ENCODE measurements at places on chromosomes 6 and 20.

- no peak for DNase-seq
Measured at GRCh38 chr20:64001607-64002011, 20.7 kb downstream of the PRPF6 start.

DNA sequence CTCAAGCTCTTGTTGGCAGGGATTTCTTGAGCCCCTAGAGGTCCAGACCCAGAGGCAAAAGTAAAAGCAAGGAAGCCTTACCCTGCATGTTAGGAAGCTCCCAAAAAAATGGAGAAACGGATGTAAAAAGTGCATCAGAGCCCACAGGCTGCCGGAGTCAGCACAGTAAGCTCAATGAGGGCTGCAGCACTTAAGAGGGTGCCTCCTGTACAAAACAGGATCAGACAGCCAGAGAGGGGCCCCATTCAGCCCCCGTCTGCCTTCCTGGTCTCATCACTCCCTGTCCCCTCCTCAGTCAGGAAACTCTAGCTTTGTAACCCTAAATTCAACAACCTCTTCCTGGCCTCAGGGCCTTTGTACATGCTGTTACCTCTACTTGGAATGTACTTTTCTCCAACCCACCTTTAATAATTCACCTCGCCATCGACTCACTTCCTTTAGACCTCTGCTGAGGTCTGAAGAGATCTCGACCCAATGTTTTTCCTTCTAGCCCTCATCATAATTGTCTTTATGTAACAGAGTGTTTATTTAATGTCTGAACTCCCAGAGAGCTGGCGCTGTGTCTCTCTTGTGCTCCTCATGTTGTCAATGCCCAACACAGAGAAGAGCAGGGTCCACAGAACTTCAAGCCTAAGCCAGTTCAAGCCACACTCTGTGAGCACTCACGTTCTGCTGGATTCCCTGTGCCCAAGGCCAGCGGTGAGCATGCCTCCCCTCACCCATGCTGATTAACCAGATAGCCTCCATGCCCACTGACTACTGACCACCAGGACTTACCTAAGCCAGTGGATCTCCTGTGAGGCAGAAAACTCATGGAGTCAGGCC is 2.8 kb upstream of the PLCG1 start:
- DNase-seq, result no peak

DNA sequence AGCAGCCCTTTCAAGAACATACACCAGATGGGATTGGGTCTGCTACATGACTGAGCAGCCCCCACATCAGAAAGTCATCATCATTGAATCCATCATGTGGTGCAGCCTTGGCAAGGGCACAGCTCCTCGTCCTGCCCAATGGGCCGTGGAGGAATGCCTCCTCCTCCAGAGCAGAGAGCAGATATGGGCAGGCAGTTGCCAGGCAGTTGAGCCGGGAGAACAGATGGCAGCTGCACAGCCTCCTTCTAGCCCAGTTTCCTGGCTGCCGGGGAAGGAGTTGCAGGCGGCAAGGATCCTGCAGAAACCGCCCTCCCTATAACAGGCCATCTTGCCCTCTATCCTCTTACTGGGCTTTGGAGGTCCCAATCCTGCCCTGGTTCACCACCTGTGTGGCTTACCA is 11.9 kb upstream of the ZFAND3 start:
- DNase-seq, result no peak

DNA sequence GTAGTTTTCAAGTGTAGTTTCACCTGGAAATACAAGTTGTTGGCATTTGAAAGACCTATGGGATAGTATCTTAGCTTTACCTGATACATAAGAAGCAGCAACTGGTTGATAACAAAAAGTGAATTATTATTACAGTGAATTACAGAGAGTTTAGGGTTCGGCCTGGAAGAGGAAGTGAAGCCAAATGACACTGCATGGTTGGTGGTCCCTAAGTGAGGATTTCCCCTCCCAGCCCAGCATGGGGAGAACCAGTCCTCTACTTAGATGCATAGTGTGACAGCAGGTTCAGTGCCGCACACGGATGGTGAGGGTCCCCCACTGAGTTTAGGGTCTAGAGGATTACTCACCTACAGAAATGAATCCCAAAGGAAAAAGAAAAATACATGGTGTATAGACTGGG is 18.1 kb downstream of the HLA-DPB1 start:
- DNase-seq, result no peak

GRCh38 chr6:83769413-83769812 is 60.5 kb upstream of the SNAP91 start:
- DNase-seq, result no peak

GRCh38 chr6:12958052-12958706 is 241.6 kb downstream of the PHACTR1 start:
- DNase-seq, result no peak

DNA sequence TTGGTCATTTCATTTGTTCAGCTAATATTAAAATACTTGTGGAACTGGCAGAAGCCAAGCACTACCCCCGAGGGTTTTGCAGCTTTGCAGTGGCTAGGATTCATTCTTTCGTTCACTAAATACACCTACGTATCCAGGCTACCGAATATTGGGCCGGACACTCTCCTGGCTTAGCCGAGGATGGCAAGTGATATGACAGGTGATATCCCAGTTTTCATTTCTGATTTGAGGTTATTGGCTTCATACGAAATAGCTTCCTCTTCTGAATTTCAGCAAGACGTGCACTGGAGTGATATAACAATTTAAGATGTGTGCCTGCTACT is 536 bp upstream of the MTFR2 start:
- no peak for DNase-seq

GRCh38 chr6:158819213-158819976 is at the start of gene EZR:
TSS of gene EZR (minus strand) at chr6:158819368. CDS start at chr6:158818093, 1,275 bp downstream.
- peak; percentile 81 for DNase-seq

DNA sequence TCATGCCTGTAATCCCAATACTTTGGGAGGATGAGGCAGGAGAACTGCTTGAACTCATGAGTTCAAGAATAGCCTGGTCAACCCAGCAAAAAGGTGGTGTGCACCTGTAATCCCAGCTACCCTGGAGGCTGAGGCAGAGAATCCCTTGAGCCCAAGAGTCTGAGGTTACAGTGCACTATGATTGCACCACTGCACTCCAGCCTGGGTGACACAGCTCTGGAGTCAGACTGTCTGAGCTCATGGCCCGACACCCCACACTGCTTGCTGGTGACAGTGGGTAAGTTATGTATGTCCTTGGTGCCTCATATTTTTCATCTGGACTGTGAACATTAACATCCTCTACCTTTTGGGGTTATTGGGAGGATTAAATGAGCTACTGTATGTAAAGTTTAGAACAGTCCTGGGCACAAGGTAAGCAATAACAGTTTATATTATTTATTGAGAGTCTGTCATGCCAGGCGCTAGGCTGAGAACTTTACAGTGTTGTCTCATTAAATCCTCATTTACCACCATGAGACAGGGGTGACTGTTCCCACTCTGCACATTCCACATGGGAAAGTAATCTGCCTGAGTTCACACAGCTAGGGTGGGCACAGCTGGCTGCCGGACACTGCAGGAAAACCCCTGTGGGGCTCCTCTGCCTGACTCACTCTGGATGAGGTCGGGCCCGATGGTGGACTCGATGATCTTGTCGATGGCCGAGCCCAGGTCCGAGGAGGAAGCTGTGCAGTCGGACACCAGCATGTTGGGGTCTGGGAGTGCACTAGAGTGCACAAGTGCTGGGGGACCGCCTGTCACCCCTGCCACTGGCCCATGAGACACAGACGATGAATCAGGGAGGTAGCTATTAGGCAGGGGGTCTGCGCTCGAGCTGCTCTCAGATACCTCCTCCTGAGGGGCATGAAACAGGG is 2.9 kb downstream of the ZNF335 start:
- no peak for DNase-seq

GRCh38 chr20:18748987-18749386 is 64.6 kb upstream of the SCP2D1 start:
- DNase-seq, result no peak

GRCh38 chr6:52416629-52417151 is 3.5 kb upstream of the EFHC1 start:
- DNase-seq, result peak; percentile 90

DNA sequence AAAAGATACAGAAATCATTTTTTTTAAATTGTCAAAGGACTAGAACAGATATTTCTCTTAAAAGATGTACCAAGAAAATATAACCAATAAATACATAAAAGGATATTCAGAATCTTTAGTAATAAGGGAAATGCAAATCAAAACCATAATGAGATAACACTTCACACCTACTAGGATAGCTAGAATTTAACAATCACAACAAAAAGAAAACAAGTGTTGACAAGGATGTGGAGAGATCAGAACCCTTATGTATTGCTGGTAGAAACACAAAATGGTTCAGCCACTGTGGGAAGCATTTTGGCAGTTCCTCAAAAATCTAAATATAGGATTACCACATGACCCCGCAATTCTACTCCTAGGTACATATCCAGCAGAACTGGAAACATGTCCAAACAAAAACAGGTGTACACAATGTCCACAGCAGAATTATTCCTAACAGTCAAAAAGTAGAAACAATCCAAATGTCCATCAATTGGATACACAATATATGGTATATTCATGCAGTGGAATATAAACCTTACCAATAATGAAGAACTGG is 211.0 kb downstream of the LRFN2 start:
- no peak for DNase-seq

- no peak for DNase-seq
Measured at GRCh38 chr6:36515844-36516243, 31.4 kb downstream of the STK38 start.

DNA sequence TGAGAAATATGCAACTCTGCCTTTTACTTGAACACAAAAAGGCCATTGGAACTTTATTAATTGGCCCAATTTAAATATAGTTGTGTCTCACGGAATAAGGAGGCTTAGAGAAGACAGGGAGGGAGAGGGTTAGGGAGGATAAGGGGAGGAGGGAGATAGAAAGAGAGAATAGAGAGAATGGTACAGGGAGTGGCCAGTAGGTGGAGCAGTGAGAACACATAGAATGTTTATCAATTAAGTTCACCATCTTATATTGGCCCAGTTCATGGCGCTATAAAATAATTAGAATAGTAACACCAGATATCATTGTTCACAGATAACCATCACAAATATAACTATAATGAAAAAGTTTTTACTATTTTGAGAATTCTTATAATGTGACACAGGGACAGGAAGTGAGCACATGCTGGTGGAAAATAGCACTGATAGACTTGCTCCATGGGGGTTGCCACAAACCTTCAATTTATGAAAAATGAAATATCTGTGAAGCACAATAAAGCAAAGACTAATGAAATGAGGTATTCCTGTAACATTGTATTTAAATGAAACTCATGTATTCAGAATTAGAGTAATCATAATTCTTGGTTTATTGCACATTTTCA is 374.1 kb upstream of the MANEA start:
- peak; percentile 47 for DNase-seq

DNA sequence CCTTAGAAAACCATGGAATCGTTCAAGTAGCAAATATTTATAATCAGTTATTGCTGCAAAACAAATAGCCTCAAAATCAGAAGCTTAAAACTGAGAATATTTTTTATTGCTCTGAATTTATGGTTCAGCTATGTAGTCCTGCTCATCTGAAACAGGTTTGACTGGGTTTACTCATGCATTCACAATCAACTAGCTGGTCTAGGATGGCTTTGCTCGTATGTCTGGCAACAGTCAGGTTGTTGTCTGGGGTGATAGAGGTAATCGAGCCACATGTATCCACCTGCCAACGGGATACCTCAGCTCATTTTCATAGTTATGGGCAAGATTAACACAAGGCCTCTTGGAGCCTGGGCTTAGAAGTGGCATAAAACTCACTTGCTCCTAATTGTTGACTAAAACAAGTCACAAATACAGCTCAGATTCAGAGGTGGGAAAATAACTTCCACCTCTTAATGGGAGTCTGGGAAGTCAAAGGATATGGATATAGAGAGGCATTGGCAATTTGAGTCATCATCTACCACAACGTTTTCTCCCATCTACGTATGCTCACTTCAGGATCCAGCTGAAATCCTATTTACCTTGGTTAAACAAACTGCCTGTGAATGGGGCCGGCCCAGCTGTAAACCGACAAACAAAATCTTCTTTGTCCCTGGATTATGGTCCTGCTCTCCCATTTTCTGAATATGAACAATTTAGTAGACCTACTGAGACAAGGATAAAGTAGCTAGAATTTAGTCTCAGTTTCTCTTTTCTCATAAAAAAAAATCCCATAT is 54.5 kb upstream of the TENT5A start:
- DNase-seq, result peak; percentile 81

DNA sequence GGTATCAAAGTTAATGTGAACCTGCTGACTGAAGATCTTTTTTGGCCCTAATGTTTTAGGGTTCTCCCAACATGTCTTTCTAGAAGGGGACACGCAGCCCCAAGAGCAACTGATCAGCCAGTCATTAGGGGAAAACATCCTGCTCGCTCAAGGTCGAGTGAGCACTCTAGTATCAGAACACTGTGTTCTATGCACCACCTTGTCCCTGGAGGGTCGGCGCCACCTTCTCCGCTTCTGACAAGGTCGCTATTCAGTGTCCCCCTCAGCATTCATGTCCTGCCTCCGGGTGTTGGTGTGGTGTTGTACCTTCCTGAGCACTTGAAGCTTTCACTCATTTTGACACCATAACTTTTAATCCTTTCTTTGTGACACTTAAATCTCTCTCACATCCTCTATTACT is 331.2 kb upstream of the KCNQ5 start:
- DNase-seq, result no peak

DNA sequence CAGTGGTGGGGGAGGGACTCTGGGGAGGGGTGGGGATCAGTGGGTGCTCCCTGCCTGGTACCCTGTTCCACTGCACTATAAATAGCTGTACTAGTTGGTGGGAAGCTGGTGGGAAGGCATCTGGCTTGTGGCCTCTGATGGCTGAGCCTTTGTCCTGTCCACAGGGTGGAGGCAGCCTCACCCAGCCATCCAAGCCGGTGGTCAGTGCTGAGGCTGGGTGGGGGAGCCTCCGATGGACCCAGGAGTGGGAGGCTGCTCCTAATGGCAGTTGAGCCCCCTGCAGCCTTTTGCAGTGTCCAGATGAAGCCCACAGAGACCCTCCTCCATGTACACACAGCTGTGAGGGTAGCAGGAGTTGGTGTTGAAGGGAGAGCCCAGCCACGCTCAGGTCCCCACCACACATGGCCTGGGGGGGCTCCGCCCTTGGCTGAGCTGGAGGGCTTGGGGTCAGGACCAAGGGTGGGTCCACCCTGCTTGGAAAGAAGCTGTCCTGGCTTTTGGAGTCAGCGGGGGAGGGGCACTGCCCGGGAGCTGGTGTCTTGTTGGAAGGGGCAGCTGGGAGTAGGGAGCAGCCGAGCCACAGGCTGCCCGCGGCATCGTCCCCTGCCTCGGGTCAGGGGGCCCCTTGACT is 2.5 kb downstream of the PPDPF start:
- DNase-seq, result no peak

GRCh38 chr20:24662322-24662721 is 192.9 kb downstream of the SYNDIG1 start:
- no peak for DNase-seq

GRCh38 chr6:132811276-132811675 is 3.1 kb upstream of the RPS12 start:
- DNase-seq, result no peak

DNA sequence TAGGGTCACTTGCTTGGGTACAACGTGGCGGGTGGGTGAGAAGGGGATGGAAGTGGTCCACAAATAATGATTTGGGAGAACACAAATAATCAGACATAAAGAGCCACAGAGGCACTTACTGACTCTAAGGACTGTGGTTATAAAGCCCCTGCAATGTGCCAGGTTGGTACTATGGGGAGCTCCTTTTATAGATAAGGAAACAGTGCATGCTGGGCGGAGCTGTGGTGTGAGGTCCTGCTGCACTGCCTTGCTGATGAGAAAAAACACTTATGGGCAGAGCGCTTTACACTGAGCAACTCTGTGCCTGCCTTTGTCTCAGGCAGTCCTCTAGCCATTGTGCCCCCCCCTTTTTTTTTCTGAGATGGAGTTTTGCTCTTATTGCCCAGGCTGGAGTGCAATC is 29.1 kb upstream of the SCRT2 start:
- no peak for DNase-seq

All from PC-3 (cell line).